NCI-H345 (cell line): ENCODE measurements at places on chromosomes 5 and 9.
A peak's percentile ranks its signal among the peaks of the same experiment; 100 is the strongest.

GRCh38 chr5:141155540-141156374 is 5.9 kb downstream of the PCDHB6 start:
- no peak for DNase-seq

DNA sequence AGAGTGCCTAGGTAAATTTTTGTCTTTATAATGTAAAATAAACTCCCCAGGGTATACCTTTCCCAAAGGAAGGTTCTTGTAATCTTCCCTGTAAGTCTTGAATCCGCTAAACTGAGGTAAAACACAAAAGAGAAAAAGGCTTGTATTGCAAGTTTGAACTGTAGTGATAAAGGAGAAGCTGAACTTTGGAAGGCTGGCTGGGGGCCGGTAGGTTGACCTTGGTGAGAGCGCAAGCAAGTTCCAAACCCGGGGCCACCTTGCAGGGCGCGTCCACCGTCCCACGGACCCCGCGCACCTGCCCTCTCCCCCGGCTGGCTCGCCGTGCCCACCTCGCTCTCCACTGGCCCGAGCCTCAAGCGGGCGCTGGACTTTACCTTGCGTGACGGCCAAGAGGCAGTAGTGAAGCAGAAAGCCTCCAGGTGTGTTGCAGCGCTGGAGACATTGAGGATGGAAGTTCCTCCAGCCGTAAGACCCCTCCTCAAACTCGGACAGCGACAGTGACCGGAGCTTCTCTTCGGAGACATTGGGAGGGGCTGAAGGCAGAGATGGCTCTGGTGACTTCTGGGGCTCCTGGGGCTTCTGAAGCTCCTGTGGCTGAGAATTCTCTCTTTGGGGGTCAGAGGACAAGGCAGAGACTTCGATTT is 428 bp downstream of the SLCO4C1 start:
- DNase-seq = peak; percentile 17

DNA sequence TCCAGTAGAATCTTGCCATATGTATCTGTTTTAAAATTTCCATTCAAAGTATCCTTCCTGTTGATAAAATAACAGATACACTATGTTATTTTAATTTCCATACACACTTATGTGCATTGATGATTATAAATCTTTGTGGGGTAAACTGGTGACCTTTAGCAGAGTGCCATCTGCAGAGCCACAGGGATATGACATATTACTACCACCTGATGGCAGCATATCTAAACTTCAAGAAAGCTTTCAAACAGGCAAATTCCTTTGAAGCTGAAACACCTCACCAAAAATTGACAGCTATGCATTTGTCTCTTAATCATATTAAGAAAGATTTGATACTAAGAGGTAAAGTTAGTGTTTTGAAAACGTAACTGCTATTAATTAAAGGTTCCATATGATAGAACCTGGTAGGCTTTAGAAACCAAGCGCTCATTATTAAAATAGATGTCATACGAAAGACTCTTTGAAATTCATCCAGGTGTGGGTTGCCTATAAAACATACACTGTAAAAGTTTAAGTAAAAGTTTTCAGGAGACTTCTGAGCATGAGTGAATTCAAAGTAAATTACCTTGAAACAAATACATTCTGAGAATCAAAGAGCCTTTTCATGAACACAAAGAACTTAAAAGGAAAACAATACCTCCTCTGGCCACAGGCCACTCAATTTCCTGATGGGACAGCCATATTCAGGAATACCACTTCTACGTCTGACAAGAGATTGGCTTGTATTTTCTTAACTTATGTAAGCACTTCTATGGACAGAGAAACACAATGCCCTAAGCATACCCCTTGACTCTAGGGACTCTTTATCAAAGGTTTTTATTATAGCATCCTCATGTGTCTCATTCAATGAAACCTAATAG is 93.3 kb downstream of the KIAA0825 start:
- peak; percentile 31 for DNase-seq

GRCh38 chr9:114096041-114096511 is 3.0 kb downstream of the KIF12 start:
- DNase-seq = no peak

GRCh38 chr9:33159777-33160127 is 7.4 kb downstream of the B4GALT1 start:
- DNase-seq = no peak

- DNase-seq = no peak
Observed at GRCh38 chr9:110769667-110770066, 101.1 kb downstream of the MUSK start.

GRCh38 chr5:181182651-181183050 is 22.3 kb downstream of the TRIM7 start:
- DNase-seq = no peak

DNA sequence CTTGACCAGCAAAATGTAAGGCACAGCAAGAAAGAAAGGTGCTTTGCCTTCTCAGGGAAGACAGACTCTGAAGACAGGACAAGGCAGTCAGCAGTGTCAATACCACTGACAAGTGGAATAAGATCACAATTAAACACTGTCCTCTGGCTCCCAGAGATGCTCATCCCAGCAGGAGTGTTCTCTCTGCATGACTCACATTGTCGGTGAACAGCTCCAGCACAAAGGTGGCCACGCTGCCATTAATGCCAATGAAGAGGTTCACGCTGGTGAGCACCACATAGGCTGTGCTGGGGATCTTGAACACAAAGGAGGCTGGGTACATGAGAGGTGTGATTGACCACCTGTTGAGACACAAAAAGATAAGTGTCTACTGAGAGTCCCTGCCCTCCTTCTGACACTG is 31.9 kb downstream of the NIPSNAP3B start:
- DNase-seq = peak; percentile 87

- no peak for DNase-seq
Observed at GRCh38 chr5:82766206-82766605, 311.0 kb downstream of the TMEM167A start.

DNA sequence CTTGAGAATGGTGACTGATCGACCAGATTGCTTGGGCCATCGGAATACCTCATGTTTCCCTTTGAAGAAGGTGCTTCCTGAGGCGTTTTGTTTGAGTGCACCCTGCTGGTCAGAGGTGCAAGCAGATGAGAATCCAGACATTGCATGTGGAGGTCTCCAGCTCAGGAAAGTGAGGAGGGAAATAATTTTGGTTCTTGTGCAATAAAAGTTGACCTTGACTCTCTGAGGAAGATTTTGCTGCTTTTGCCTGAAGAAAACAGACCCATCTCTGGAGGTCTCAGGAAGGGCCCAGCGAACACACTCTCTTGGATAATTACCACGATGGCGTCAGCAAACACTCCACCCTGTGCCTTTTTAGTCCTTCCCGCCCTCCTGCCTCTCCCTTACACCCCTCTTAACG is 69.7 kb downstream of the GRAMD2B start:
- DNase-seq = no peak

DNA sequence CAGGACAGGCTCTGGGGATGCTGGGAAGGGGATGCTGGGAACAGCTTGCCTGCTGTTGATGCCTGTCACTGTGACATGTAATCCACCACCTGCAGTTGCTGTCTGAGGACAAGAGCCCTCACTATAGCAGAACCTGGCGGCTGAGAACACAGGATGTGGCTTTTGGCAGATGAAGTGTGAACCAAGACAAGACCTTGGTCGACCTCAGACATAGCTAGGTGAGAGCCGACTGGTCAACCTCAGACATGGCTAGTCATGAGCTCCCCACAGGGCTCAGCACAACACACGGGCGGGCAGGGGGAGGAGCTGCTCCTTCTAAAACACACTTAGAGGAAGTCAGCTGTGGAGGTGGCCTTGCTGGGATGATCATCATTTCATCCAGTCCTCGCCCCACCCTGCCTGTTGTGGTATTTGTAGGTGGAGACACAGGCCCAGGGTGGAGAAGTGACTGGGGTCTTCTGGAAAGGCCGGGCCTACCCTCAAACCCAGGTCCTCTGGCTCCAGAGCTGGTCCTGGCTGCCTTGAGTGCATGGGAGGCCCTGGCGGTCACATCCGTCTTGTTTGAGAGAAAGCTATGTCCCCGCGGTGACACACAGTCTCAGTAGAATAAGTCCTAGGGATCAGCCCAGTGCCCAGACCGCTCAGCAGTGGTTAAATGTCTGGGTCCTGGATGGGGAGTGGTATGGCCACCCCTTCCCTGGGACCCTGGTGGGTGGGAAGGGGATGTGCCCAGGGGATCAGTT is 6.1 kb downstream of the SUSD3 start:
- DNase-seq = no peak

DNA sequence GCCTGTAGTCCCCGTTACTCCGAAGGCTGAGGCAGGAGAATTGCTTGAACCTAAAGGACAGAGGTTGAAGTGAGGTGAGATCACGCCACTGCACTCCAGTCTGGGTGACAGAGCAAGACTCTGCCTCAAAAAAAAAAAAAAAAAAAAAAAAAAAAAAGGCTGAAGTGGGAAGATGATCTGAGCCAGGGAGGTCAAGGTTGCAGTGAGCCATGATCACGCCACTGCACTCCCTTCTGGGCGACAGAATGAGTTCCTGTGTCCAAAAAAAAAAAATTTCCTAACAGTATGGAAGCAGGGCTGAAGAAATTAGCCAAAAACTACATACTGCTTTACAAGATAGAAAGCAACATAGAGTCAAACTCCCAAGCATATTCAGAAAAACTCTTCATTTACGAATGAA is 132.8 kb downstream of the CPLANE1 start:
- no peak for DNase-seq

DNA sequence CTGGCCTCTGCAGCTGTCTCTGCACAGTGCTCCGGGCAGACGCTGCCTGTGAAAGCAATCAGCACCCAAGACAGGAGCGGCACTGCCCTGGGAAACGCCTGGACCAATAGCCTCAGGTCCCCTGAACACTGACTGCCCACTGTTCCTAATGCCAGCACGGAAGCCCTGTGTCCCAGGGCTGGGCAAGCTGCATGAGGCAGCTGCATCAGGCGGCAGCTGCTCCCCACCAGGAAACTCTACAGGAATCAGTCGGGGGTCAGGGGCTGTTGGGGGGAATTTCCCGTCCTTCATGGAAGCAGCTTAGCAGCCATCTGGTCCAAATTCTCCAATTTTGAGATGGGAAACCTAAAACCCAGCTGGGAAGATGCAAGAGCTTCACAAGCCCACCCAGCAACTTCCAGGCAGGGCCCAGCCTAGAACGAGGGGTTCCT is 118.6 kb downstream of the VAV2 start:
- no peak for DNase-seq

GRCh38 chr5:88390481-88390880 is 121.8 kb upstream of the TMEM161B start:
- DNase-seq = no peak

DNA sequence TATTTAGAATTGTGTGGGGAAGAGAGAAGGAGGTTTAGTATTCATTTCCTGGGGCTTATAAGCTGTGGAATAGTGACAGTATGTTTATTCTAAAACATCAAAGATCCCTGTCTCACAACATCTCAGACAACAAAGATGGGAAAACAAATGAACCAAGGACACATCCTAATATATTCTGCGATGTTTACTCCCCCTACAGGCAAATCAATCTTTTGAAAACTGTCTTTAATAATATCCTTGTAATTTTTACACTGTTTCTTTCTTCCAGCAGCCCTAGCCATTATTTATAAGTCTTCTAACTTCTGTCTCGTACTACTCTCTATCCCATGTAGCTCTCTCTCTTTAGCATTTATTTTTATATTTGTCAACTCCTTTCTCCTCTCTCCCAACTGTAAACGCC is 33.5 kb upstream of the TMEM252 start:
- no peak for DNase-seq

DNA sequence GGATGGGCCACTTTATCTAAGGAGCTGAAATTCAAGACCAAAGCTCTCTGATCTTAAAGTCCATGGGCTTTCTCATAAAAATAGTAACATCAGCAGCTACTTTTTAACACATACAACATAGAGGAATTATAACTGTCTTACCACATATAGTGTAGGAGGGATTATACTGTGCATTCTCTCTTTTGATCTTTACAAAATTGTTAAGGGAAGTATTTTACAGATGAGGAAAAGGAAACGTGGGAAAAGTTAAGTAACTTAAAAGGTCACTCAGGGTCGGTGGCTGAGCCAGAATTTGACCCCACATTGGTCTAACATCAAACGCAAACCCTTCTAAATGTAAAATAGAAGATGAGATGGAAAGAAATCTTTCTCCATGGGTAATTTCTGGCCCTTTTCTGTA is 38.4 kb downstream of the ZNF608 start:
- DNase-seq = no peak

GRCh38 chr9:109088221-109088620 is 31.5 kb downstream of the TMEM245 start:
- DNase-seq = no peak

GRCh38 chr5:1543398-1544293 is 19.9 kb upstream of the LPCAT1 start:
- DNase-seq = no peak

GRCh38 chr5:90248640-90249039 is 160.9 kb downstream of the CETN3 start:
- no peak for DNase-seq

- peak; percentile 57 for DNase-seq
Observed at GRCh38 chr5:7395947-7396712, at the start of gene ADCY2. Gene ADCY2 (plus strand): TSS chr5:7396138. CDS start chr5:7396297, 159 bp downstream.

DNA sequence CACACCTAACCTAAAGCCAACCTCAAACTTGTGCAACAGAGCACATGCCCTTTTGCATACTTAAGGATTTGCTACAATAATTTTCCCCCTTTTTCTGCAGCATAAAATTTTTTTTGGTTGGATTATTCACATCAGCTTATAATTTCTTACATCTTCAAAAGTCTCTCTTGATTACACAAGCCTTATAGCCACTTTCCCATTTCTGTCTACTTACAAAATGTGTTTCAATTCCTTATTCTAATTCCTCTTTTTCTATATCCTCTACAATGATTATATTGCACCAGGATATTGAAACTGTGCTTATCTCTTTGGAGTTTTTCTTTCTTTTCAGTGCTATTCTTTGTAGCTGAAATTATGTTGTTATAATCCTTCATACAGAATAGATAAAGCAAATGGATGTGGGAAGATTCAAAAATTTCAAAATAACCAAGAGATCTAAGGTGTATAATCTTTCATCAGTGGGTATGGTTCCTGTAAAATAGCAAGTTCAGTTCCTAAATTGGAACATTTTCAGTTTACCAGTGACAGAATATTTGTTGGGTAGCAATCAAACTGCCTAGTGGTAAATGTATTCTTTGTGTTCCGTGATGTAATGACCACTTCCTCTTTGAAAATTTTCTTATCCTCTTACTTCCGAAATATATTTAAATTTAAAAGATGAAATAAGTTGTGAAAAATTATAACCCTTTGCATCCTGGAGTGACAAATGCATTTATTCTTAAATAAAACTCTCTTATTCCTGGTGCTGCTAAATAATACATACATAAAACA is 386.8 kb upstream of the CHD1 start:
- no peak for DNase-seq

GRCh38 chr5:152147286-152147685 is 222.6 kb upstream of the GLRA1 start:
- DNase-seq = no peak

- DNase-seq = no peak
Observed at GRCh38 chr5:92703976-92704375, 877.0 kb downstream of the NR2F1-AS1 start.
